ENCODE measurements at places on chromosomes 11 and 22.

DNA sequence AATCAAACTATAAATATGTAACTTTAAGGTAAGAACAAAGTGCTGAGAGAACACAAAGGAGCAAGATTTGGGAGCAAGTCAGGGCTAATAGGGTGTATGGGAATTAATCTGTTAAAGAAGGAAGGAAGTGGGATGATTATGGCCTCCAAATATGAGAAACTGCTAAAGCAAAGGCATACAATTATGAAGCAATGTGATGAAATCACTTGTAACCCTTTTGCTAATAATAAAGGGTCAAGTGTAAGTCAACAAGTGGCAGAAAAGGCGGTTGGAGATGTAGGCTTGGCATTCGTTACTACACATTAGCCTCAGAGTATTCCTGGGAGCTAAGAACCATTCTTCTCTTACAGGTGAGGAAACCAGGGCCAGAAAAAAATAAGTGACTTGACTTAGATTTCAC, 1002.3 kb upstream of the TENM4 start:
- no peak for DNase-seq

- DNase-seq: no peak
Measured at GRCh38 chr22:50581950-50582492, 628 bp downstream of the CHKB start.

GRCh38 chr11:76601272-76601671, 69.3 kb downstream of the LRRC32 start:
- DNase-seq: no peak

DNA sequence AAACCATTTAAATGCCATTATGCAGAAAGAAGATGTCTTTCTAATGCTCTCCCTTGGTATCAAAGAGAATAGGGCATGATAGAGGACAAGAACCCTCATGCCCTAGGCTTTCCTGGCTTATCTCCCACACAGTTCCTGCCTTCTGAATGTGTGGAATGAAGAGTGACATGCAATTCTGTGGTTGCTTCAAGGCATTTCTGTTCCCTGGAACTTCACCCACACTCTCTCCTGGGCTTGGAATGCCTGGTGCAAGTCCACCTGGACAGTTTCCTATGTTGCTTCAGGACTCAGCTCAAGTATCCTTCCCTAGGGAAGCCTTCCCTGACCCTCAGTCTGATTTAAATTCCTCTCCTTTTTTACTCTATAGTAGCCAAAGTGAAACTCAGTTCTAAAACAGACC, 53.8 kb upstream of the DRD2 start:
- no peak for DNase-seq
